ENCODE measurements at places on chromosomes 11 and 22.
A peak's percentile ranks its signal among the peaks of the same experiment; 100 is the strongest.

DNA sequence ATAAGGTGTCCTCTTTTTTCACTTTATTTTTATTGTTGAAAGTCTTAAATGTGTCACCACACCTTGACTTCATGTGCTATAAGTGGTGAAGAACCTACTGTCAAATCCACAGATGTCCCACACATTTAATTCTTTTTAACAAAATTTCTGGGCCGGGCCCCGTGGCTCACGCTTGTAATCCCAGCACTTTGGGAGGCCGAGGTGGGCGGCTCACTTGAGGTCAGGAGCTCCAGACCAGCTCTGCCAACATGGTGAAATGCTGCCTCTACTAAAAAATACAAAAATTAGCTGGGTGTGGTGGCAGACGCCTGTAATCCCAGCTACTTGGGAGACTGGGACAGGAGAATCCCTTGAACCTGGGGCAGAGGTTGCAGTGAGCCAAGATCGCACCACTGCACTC is 3.0 kb downstream of the CBL start:
- DNase-seq, result no peak

DNA sequence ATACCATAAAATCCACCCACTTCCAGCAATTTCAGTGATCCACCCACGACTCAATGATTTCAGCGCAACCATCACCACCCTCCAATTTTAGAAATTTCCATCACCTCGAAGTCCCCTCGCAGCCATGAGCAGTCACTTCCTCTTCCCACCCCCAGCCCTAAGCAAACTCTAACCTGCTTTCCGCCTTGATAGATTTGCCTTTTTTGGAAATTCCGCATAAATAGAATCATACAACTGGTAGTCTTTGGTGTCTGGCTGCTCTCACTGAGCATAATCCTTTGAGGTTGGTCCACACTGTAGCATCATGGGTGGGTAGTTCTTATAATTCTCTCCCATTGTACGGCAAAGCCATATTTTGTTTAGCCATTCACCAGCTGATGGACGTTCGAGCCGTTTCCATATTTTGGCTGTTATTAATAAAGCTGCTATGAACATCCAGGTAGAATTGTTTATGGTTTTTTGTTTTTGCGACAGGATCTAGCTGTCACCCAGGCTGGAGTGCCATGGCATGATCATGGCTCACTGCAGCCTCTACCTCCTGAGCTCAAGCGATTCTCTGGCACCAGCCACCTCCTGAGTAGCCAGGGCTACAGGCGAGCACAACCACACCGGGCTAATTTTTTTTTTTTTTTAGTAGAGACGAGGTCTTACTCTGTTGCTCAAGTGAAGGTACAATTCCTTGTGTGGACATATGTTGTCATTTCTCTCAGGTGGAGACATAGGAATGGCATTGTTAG is 16.0 kb downstream of the PIM3 start:
- peak; percentile 49 for DNase-seq

- DNase-seq, result peak; percentile 75
Observed at GRCh38 chr11:122847466-122847865, 9.2 kb downstream of the CRTAM start.

GRCh38 chr11:64647019-64647779 is 56.2 kb downstream of the SLC22A12 start:
- no peak for DNase-seq

DNA sequence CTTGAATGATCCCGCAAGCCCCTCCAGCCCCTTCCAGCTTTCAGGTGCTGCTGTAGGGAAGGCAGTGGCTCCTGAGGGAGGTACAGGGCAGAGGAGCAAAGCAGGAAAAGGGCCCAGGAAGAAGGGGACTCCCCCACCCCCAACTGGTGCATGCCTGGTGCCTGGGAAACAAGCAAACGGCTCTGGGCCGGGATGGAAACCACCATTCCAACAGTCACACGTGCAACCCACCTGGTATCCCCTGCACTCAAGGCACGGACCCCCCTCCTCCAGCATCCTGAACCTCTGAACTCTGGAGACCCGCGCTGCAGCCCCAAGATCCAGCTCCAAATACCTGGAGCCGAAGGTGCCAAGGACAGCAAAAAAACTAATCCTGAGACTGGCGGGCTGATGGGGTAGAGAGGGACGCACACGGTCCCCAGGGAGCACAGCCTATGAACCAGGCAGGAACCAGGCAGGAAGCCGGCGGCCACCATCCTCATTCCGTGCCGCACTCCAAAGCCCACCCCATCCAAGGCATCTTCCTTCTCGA is 537 bp downstream of the SCN4B start:
- no peak for DNase-seq

DNA sequence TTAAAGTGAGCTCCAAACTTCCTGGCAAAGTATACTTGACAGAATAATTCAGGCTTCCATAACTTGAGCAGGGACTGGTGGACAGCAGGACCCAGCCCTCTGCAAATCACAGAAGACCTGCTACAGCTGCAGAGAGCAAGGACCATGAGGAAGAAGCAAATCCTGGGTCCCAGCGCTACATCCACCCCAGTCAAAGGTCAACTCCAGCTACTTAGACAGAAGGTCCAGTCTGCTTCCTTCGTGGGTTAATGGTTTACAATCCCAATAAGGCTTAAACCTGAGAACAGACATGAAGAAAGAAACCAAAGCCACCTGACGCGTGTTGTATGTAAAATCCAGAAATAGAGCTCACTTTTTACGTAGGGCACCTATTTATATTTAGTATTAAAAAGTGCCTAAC is 57.7 kb downstream of the SHANK2 start:
- DNase-seq, result no peak

GRCh38 chr11:122105044-122105758 is 10.8 kb downstream of the BLID start:
- DNase-seq, result no peak

DNA sequence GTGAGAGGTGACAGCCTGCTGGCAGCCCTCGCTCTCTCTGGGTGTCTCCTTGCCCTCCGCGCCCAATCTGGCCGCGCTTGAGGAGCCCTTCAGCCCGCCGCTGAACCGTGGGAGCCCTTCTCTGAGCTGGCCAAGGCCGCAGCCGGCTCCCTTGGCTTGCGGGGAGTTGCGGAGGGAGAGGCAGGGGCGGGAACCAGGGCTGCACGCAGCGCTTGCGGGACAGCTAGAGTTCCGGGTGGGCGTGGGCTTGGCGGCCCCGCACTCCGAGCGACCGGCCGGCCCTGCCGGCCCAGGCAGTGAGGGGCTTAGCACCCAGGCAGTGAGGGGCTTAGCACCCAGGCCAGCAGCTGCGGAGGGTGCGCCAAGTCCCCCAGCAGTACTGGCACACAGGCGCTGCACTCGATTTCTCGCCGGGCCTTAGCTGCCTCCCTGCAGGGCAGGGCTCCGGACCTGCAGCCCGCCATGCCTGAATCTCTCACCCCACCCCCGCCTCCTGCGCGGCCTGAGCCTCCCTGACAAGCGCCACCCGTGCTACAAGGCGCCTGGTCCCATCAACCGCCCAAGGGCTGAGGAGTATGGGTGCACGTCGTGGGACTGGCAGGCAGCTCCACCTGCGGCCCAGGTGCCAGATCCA is 1526.1 kb downstream of the FAM181B start:
- DNase-seq, result no peak

DNA sequence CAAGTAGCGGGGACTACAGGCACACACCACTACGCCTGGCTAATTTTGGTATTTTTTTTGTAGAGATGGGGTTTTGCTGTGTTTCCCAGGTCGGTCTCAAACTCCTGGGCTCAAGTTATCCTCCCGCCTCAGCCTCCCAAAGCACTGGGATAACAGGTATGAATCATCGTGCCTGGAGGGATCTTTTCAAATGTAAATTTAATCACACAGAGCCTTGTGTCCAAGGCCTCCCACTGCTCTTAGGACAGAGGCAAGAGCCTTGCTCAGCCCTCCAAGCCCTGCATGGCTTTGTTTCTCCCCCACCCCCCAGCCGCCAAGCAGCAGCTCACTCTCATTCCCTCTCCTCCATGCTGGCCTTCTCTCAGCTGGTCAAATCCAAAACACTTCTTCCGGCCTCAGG is 75.3 kb upstream of the CREB3L1 start:
- DNase-seq, result no peak

GRCh38 chr11:97657852-97658251 is 1268.0 kb downstream of the JRKL start:
- DNase-seq, result no peak

GRCh38 chr11:44593251-44593650 is 27.8 kb downstream of the CD82 start:
- DNase-seq, result no peak

GRCh38 chr22:29607426-29607825 is 4.0 kb downstream of the NF2 start:
- DNase-seq, result no peak

GRCh38 chr22:23856721-23857605 is 712 bp upstream of the SLC2A11 start:
- DNase-seq, result peak; percentile 21

GRCh38 chr11:19453651-19454257 is 213.0 kb upstream of the E2F8 start:
- DNase-seq, result no peak

DNA sequence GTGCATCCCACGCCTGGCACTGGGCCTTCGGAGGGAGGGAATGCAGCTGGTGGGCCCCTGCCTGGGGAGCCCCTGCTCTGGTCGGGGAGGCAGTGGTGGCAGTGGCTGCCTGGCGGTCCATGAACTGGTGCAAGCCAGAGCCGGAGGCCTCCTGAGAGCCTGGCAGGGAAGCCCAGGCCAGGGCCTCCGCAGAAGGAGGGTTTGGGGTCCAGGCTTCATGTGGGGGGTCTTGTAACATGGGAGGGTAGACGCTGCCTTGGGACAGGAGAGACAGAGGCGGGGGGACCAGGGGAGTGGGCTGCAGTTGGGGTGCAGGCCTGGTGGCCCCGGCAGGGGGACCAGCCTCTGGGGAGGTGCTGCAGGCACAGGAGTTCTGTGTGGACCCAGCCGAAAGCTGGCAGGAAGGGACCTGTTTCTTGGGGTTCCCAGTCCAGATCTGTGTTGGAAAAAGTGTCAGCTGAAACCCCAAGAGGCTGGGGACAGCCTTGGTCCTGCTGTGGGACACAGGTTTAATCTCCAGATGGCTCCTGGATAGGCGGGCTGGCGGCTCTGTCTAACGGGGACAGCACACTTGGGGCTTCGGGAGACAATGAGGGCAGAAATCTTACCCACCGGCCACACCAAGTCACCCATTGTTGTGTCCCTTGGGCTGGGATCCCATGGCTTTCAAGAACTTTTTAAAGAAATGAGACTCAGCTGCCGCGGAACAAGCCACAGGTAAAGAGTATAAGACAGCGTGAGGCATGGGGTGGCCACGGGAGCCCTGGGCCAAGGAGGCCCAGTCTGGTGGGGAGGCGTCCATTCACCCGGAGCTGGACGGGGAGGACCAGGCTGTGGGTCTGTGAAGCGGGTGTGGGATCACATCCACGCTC is 73.5 kb downstream of the KCNQ1 start:
- DNase-seq, result no peak

- DNase-seq, result no peak
Observed at GRCh38 chr11:102974552-102975280, 19.2 kb upstream of the MMP13 start.

GRCh38 chr11:63573881-63574855 is 11.0 kb upstream of the PLAAT2 start:
- peak; percentile 90 for DNase-seq

- DNase-seq, result no peak
Observed at GRCh38 chr11:68498903-68499883, 38.6 kb downstream of the PPP6R3 start.

DNA sequence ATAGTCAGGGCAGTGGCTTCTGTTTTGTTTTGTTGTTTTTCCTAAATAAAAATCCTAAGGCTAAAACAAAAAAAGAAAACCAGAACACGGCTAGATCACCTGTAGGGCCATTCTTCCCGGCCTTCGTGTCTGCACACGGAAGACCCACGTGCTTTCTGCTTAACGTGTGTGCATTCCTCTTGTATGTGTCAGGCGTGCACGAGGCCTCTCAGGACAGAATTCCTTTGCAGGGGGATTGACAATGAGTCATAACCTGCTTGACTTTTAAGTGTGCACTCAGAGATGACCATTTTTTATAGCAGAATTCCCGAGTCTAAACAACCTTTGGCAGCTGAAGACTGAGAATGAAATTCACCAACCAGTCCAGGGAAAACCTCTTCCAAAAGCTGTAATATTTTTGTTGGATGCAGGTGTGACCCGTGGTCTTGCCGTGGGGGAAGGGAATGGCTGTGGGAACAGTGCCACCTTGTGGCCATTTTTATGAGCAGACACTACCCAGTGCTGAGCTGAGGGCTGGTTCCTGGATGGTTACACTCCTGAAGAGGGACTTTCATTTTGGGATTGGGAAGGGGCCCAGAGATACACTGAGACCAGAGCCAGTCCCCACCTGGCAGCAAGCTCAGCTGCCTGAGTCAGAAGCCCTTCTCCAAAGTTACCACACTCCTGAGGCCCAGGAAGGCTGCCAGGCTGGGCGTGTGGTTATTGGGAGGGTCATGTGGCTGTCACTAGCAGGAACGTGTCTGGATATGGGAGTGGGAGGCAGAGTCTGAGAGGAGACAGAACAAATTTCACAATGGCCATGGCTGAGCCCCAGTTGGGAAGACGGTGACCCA is 35.7 kb upstream of the DKK3 start:
- peak; percentile 28 for DNase-seq

DNA sequence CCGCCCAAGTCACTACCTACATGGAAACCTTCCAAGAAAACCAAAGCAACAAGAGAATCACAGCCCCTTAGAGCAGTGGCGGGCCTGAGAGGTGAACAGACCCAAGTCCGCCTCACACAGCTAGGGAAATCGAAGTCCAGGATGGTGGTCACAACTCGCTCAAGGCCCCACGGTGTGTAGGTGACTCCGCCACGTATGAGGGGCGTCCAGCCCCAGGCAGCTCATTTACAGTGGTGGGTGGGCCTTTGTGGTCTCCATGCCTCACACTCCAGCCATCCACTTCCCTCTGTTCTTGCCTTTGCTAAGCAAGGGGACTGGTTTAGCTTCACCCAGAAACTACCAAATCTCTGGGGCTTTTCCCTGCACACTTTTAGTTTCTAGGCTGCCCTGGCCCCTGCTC is 9.7 kb upstream of the TCF20 start:
- no peak for DNase-seq

GRCh38 chr22:37484480-37485394 is 1.4 kb downstream of the MFNG start:
- peak; percentile 92 for DNase-seq

DNA sequence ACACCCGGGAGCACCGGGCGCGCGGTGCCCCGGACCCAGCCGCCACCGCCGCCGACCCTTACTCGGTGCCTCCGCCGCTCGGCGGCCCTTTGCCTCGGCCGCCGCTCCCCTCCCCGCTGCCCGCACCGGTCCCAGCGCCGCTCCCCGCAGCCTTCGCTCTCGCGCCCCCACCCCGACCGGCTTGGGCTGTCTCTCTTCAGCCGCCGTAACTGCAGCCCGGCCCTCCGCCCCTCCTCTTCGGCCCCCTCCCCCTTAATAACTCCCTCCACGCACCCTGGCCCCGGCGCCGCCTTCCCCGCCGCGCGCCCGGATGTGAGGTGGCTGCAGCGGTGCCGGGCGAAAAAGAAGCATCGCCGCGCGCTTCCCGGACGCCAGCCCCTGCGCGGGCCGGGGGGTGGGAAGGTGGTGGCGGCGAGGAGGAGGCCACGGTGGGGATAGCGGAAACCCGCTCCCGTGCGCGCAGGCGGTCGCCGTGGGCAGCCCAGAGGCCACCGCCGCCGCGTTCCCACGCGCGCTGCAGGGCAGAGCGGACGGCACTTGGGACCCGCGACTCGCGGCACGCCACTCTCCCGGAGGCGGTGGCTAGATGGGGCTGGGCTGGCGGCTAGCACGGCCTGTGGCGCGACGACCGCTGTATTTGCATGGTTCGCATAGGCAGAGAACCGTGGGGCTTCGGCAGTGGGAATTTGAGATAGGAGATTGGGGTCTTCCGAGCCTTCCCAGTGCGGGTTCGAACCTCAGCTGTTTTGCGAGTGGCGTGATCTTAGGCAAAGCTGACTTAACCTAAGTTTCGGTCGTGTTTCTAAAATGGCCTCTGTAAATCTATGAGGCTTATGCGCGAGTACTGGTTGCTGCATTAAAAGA is at the start of gene EIF4ENIF1:
Gene EIF4ENIF1, minus strand, starts transcription at position 211 of the 864 bp plus-strand sequence. CDS start 1,124 bp downstream, outside the sequence.
- DNase-seq, result peak; percentile 65

Measured in MV-4-11 (cell line).